ENCODE measurements at places on chromosomes 3 and 15.

DNA sequence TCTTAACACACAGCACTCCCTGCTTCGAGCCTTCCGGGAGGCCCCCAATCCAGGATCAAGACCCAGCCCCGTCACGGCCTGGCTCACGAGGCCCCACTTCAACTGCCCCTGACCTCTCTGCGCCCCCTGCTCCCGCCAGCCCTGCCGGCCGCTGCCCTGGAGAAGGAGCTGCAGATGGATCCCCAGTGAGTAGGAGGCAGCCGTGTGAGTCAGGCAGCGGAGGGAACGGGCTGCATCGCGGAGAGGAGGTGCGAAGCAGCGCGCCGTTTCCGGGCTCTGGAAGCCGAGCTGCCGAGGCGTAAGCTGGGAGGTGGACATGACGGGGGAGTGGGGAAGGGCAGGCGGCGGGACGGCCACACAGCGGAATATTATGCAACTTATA is 133.4 kb downstream of the TPRA1 start:
- peak; percentile 46 for DNase-seq

- DNase-seq: no peak
Observed at GRCh38 chr15:50718700-50719125, 32.1 kb upstream of the TRPM7 start.

- no peak for DNase-seq
Observed at GRCh38 chr3:151557068-151557840, 96.4 kb upstream of the IGSF10 start.

DNA sequence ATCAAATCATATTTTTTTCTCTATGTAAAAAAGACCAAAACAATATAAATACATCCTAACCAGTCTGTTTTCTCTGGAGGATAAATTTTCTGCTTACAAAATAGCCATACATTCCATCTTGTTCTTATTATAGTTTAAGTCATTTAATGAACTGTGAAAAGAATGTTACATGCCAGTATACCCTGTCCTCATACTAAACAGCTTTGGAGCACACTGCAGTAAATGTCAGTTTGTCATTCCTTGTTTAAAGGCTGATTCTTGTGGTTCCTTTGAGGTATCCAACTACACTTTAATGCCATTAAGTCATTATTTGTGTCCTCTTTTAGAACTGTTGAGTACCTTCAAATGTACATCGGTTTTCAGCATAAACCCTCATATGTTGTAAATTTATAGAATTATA is 52.7 kb upstream of the DCBLD2 start:
- no peak for DNase-seq

- no peak for DNase-seq
Observed at GRCh38 chr3:46135475-46135874, 72.6 kb downstream of the CCR1 start.

- peak; percentile 57 for DNase-seq
Observed at GRCh38 chr3:188978421-188979171, 193.2 kb upstream of the TPRG1 start.

- DNase-seq: peak; percentile 17
Observed at GRCh38 chr3:30760040-30760695, 134.3 kb downstream of the GADL1 start.

GRCh38 chr15:72722071-72722696 is 36.2 kb downstream of the BBS4 start:
- DNase-seq: peak; percentile 74

DNA sequence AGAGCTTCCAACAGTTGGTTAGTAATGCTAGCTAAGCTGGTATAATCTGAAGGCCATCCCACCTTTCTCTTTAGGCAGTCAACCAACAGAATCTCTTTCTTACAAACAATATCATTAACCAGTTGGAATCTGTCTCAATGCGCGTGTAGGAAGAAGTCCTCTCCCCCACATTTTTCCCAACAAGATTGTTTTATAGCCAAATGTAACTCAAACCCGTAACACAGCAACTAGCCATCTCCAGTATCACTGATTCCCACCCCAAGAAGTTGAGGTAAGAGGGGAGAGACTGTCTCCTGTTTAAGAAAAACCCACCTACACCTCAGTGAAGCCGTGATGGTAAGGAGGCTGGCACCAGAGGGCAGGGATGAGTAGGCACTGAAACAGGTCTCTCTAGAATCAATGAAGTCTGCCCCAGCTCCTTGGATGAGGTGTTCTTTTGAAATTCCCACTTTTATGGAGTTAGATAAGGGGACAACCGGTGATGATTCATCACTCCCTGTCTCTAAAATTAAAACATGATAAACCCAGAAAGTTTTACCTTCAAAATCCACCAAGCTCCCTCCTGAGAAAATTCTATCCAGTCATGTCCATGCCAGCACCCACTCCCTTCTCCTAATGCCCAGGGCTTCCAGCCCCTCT is 30.9 kb downstream of the CDC25A start:
- DNase-seq: no peak

GRCh38 chr15:60620708-60621107 is 141.8 kb upstream of the ICE2 start:
- DNase-seq: peak; percentile 59

DNA sequence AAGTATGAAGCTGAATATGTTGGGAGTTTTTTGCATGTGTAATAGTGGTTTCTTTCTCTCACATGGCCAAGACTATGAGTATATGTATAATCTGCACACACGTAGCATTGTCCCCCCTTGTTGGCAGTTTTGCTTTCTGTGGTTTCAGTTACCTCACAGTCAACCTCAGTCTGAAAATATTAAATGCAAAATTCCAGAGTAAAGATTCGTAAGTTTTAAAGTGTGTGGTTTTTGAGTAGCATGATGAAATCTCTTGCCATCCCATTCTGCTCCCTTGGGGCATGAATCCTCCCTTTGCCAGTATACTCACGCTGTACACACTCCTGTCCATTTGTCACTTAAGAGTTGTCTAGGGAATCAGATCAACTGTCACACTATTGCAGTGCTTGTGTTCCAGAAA is 742.0 kb upstream of the CCDC54 start:
- peak; percentile 56 for DNase-seq

DNA sequence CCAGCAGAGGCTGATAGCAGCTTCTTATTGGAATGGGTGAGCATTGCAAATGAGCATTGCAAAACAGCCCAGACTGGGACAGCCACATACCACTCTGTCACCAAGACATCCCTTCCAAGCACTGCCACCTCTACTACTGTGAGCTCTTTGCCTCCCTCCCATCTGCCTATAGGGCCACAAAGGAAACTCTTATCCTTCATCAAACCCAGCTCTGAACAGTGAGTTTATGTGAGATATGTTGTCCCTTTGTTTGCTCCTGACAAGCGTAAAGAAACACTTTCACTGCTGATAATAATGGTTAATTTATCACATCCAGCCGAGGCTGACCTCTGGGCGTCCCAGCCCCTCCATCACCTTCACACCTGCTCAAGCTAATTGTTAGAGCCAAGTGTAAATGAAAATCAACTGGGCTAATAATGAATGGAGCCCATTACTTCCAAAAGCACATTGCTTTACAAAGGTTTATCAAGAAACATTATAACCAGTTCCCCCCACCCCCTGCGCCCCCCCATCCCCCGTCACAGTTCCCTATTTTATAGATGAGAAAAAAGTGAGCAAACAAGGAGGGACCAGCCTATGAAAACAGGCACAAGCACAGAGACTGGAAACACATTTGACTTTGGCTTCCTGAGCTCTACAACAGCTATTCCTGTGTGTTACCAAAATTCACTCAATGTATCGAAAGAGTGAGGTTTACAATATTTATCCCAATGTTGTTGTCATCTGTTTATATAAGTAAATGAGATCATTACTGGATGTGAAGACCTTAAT is 146.3 kb downstream of the ANXA2 start:
- no peak for DNase-seq

DNA sequence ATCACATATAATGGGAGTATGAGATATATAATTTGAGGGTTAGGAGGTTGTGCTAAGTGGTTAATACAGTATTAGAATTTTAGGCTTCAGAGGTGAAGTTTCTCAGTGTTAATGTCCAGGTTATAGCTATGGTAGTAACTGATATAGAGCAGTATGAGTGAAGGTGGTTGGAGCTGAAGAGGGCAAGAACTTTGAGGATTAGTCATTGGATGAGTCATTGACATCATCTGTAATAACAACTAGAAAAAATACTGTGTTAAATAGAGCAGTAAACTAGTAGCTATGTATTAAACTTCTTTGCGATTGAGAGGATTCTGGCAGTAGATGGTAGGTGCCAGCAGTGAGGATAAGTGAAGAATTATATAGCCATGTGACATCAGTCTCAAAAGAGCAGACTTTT is 47.5 kb upstream of the EIF3J start:
- DNase-seq: peak; percentile 77

GRCh38 chr15:80929689-80930088 is 59.9 kb downstream of the MESD start:
- no peak for DNase-seq

- no peak for DNase-seq
Observed at GRCh38 chr3:110016235-110016815, 679.0 kb upstream of the DPPA4 start.

DNA sequence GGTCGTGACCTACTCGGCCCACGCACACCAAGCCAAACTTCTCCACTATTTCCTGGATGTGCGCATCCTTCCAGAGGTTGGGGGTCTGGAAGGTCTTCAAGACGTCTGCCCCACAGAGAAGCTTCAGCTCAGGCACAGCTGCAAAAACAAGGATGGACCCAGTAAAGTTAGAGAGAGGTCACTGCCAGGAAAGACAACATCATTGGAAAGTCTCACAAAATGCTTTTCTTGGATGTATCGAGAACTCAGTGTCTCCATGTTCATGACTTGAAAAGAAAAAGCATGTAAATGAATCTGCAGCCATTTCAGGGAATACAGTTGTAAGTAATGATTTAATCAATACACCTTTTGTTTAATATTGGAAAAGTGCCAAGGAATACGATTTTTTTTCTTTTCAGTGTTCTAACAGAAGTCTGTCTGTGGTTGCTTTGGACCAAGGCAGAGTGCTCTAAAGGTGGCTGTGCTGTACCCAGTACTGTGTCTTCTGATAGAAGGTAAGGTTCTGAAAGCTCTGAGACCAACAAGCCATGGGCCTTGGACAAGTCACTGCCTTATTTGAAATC is 21.8 kb upstream of the RBP1 start:
- no peak for DNase-seq

DNA sequence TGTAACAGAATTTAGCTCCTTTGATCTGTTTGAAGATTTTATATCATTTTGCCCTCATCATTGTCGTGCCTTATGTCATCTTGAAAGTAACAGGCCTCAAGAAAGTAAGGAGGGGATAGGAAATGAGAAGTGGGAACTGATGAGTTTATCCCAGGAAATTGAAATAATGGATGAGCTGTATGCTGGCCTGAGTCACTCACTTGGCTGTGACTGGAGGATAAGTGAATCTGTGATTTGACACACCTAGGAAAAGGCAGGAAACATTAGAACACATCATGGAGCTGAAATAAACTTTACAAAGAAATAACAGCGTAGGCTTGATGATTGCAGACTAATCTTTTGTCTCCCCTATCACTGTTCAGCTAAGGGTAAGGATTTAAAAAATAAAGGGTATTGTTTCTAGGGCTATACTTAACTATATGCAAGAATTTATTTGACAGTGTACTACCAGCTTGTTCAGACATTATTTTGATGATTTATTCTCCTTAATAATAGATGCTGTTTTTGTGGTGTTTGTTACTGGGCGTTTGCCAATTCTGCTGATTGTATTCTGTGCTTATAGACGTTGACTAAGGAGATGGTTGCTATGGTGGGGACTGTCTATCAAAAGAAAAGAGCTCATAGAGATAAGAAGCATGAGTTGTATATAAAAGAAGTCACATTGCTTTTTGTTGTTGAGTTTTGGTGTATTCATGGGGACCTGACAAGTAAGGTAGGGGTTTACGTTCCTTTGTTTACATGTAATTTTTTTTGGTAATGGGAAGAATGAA is 105.6 kb upstream of the ROPN1 start:
- no peak for DNase-seq

Measured in mesenchymal stem cell (in vitro differentiated cells and primary cell).